ENCODE measurements at places on chromosomes 16 and 17.

DNA sequence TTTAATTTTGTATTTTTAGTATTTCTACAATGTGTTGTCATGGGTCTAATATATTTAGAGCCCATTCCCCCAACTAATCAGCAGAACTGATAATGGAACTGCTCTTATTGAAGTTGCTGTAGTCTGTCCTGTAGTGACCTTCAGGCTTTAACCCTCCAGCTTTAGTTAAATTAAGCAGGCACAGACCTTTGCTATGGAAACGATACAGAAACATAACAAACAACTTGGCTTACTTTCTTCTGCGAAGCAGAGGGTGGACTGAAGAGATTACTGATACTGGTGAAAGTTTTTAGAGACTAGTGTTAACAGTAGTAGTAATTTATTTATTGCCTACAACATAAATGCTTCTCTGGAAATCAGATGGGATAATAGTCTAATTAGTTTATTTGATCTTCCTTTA lies 61.4 kb downstream of the NFATC3 start:
- DNase-seq = peak; percentile 20

DNA sequence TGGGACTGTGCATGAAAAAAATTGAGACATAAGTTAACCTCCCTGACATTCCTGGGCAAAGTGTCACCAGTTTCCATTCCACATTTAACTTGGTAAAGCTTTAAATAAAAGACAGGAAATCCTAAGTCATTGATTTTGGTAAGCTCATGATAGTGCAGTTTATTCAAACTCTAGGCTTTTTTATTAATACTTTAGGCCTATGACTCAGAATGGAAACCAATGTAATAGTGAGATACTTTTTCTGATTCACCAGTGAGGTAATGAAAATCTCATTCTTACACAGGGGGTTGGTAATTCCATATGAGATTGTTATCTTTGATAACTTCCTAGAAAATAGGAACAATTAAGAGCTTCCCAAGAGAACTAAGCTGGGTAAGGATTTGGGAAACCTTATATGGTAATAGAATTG lies 91.1 kb downstream of the NLK start:
- peak; percentile 29 for DNase-seq

DNA sequence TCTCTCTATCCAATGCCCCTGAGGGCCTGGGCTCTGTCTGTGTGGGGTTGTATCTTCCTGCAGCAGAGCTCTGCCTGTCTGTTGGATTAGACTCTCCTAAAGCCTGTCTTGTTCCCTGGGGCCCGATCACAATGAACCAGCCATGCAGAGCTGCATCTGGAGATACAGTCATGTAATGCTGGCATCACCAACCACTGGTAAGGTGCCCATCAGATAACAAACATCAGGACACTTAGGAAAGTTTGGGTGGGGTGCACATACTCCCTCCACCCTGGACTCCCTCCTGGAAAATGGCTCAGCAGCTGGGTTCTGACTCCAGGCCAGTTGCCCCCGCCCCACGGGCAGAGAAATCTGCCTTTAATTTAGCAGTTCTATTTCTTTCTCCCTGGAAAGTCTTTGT lies 61.3 kb upstream of the BRD7 start:
- no peak for DNase-seq

DNA sequence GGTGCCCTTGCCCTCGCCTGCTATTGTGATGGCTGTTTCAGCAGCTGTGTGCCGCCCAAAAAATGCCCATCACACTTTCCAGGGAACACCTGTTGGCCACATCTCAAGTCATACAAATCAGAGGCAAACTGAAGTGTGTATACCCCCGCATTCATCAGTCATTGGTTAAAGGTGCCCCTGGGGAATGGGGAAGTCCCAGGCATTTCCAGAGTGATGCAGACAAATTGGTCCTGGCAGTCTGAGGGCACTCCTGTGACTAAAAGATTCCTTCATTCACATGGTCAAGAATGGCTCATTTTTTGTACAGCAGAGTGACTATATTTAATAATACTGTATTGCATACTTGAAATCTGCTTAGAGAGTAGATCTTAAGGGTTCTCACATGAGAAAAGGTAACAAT lies 102.9 kb upstream of the TMEM97 start:
- DNase-seq = no peak

GRCh38 chr16:48271728-48272127 lies 24.4 kb upstream of the ABCC11 start:
- DNase-seq = no peak

GRCh38 chr16:82684256-82684655 lies 57.5 kb downstream of the CDH13 start:
- DNase-seq = peak; percentile 9

Measured in AG20443 (cell line).